ENCODE measurements at places on chromosomes 1 and 21. TPM values are rescaled to one million over a fixed set of nuclear protein-coding genes. Genes with fewer than 3 reads are reported as not detected.

The FCRL1 gene
- not detected for total RNA-seq

The NBPF6 gene
- total RNA-seq, result 1.8 TPM

The DMRTA2 gene
- total RNA-seq, result 0.24 TPM

The WDR26 gene
- 48.5 TPM for total RNA-seq

The KLF17 gene
- 0.34 TPM for total RNA-seq

The KCNJ9 gene
- not detected for total RNA-seq

The UBIAD1 gene
- 15.2 TPM for total RNA-seq
